ENCODE measurements at places on chromosomes 3 and 15. TPM values are rescaled to one million over a fixed set of nuclear protein-coding genes. Genes with fewer than 3 reads are reported as not detected.

FBXW12 gene
- total RNA-seq = not detected

BOC gene
- total RNA-seq = 16.6 TPM

LMAN1L gene
- not detected for total RNA-seq

CCR3 gene
- total RNA-seq = not detected

CLRN1 gene
- total RNA-seq = not detected

LDHAL6B gene
- not detected for total RNA-seq

SKOR1 gene
- total RNA-seq = 0.12 TPM

GOLGA6L7 gene
- total RNA-seq = not detected

SPATA12 gene
- 0.11 TPM for total RNA-seq

CD200R1 gene
- total RNA-seq = not detected

ALCAM gene
- total RNA-seq = 103 TPM

SLC12A1 gene
- total RNA-seq = not detected

GAP43 gene
- total RNA-seq = 0.50 TPM

CFAP100 gene
- not detected for total RNA-seq

MYO9A gene
- total RNA-seq = 55.9 TPM

SH3GL3 gene
- 0.11 TPM for total RNA-seq

CLDN16 gene
- not detected for total RNA-seq

All from uterine smooth muscle cell (primary cell).